ENCODE measurements at places on chromosomes 3 and 15. TPM values are rescaled to one million over a fixed set of nuclear protein-coding genes. Genes with fewer than 3 reads are reported as not detected.

MYZAP gene
- polyA plus RNA-seq, result 0.52 TPM

CHRM5 gene
- not detected for polyA plus RNA-seq

RBMS3 gene
- polyA plus RNA-seq, result not detected

STRA6 gene
- polyA plus RNA-seq, result not detected

ANKRD63 gene
- polyA plus RNA-seq, result not detected

PLXNA1 gene
- polyA plus RNA-seq, result 0.05 TPM

SMAD6 gene
- not detected for polyA plus RNA-seq

NANOGP8 gene
- not detected for polyA plus RNA-seq

- no peak for DNase-seq
- H3K4me1 ChIP-seq, result no peaks in the 10 kb centered on the region
- no peak overlapping the region for H3K4me3 ChIP-seq
- peaks cover 15% of the 10 kb centered on the region for H3K27me3 ChIP-seq
- H3K27ac ChIP-seq, result peak overlapping the region; percentile 8
- H3K36me3 ChIP-seq, result no peaks in the 10 kb centered on the region
Observed at GRCh38 chr3:36813305-36813704, 49.0 kb upstream of the DCLK3 start.

- no peak for DNase-seq
- H3K4me1 ChIP-seq, result no peaks in the 10 kb centered on the region
- H3K27ac ChIP-seq, result no peak overlapping the region
- peaks cover 1% of the 10 kb centered on the region for H3K27me3 ChIP-seq
Observed at GRCh38 chr3:159757341-159758060, 231.1 kb upstream of the IL12A start.

DNA sequence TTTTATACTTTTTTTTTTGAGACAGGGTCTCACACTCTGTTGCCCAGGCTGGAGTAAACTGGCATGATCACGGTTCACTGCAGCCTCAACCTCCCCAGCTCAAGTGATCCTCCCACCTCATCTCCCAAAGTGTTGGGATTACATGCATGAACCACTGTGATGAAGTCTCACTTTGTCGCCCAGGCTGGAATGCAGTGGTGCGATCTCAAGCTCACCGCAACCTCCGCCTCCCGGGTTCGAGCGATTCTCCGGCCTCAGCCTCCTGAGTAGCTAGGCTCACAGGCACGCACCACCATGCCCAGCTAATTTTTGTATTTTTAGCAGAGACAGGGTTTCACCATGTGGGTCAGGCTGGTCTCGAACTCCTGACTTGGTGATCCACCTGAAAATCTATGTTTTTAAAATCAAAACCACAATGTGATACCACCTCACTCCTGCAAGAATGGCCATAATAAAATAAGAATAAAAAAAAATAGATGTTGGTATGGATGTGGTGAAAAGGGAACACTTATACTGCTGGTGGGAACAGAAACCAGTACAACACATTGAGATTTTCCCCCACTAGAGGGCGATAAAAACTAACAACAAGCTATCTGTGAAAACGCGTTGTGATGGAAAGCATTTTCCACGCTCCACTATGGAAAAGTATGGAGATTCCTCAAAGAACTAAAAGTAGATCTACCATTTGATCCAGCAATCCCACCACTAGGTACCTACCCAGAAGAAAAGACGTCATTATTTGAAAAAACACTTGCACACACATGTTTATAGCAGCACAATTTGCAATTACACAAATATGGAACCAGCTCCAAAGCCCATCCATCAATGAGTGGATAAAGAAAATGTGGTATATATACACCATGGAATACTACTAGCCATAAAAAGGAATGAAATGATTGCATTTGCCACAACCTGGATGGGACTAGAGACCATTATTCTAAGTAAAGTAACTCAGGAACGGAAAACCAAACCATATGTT, 26.8 kb upstream of the OCA2 start:
- no peaks in the 10 kb centered on the region for H3K27me3 ChIP-seq
- no peak overlapping the region for H3K27ac ChIP-seq
- H3K4me1 ChIP-seq, result peaks cover 4% of the 10 kb centered on the region
- H3K36me3 ChIP-seq, result peaks cover 14% of the 10 kb centered on the region
- DNase-seq, result peak; percentile 26

GRCh38 chr3:196971094-196971698, 2.6 kb upstream of the PIGZ start:
- peaks cover 7% of the 10 kb centered on the region for H3K27me3 ChIP-seq
- H3K36me3 ChIP-seq, result no peaks in the 10 kb centered on the region
- no peak overlapping the region for H3K27ac ChIP-seq
- H3K4me3 ChIP-seq, result peak overlapping the region; percentile 84
- no peak for DNase-seq
- peaks cover 17% of the 10 kb centered on the region for H3K4me1 ChIP-seq

DNA sequence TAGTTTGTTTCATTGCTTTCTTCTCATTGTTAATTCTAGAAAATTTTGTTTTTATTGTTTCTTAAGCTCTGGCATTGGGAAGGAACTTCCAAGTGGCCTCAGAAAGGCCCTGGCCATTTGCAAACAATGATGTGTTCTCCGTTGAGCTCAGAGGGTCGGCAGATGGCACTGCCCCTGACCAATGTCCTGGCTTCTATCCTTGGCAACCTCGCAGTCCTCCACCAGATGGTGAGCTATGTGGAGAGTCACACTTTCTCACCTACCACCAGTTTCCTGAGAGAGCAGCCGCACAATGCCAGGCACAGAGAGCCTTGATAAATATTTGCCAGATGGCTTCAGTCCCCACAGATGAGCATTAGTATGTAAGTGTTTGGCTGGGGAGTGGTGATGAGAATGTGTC, 343.7 kb downstream of the EPHB1 start:
- H3K27ac ChIP-seq, result no peak overlapping the region
- no peaks in the 10 kb centered on the region for H3K36me3 ChIP-seq

GRCh38 chr15:90660195-90660998, 56.7 kb upstream of the BLM start:
- H3K4me3 ChIP-seq, result peak overlapping the region; percentile 66
- peak; percentile 56 for DNase-seq
- peaks cover 68% of the 10 kb centered on the region for H3K4me1 ChIP-seq
- no peak overlapping the region for H3K27ac ChIP-seq

- H3K27ac ChIP-seq, result no peak overlapping the region
- DNase-seq, result no peak
- no peak overlapping the region for H3K4me3 ChIP-seq
- H3K27me3 ChIP-seq, result no peaks in the 10 kb centered on the region
Observed at GRCh38 chr3:185779461-185779860, 45.4 kb downstream of the IGF2BP2 start.

- no peak overlapping the region for H3K27ac ChIP-seq
- no peaks in the 10 kb centered on the region for H3K27me3 ChIP-seq
- peaks cover 6% of the 10 kb centered on the region for H3K4me1 ChIP-seq
- H3K36me3 ChIP-seq, result no peaks in the 10 kb centered on the region
- DNase-seq, result no peak
Observed at GRCh38 chr15:57224664-57225063, 151.6 kb upstream of the CGNL1 start.

DNA sequence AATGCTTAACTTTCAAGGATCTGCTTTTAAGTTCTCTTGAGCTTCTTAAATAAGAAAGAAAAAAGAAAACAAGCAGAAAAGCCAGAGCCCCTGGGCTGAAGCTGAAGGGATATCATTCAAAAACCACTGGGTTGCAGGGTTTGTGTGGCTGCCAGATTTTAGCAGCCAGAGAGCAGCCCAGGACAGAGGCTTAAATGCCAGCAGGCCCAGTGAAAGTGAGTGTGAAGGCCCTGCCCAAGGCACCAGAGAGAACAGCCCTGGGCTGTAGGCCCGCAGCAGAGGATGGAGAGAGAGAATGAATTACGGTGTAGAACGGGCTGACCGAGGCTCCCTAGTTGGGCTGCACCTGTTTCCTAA, 106.3 kb upstream of the BOC start:
- H3K4me3 ChIP-seq, result no peak overlapping the region
- H3K36me3 ChIP-seq, result no peaks in the 10 kb centered on the region
- no peak for DNase-seq
- no peaks in the 10 kb centered on the region for H3K27me3 ChIP-seq

GRCh38 chr15:66619152-66619903, 53.5 kb upstream of the LCTL start:
- no peak overlapping the region for H3K27ac ChIP-seq
- H3K27me3 ChIP-seq, result peaks cover 10% of the 10 kb centered on the region
- no peak for DNase-seq
- H3K36me3 ChIP-seq, result no peaks in the 10 kb centered on the region

GRCh38 chr3:64445109-64445943, 220.1 kb upstream of the PRICKLE2 start:
- no peak overlapping the region for H3K27ac ChIP-seq
- DNase-seq, result no peak
- H3K27me3 ChIP-seq, result peaks cover 12% of the 10 kb centered on the region
- H3K4me1 ChIP-seq, result no peaks in the 10 kb centered on the region
- H3K36me3 ChIP-seq, result no peaks in the 10 kb centered on the region

GRCh38 chr3:125203731-125204130, 8.8 kb downstream of the SLC12A8 start:
- no peak for DNase-seq
- no peaks in the 10 kb centered on the region for H3K4me1 ChIP-seq

- peaks cover 19% of the 10 kb centered on the region for H3K4me1 ChIP-seq
- no peaks in the 10 kb centered on the region for H3K27me3 ChIP-seq
- no peak for DNase-seq
- no peaks in the 10 kb centered on the region for H3K36me3 ChIP-seq
- no peak overlapping the region for H3K27ac ChIP-seq
Observed at GRCh38 chr3:194284351-194284750, 66.8 kb downstream of the CPN2 start.

DNA sequence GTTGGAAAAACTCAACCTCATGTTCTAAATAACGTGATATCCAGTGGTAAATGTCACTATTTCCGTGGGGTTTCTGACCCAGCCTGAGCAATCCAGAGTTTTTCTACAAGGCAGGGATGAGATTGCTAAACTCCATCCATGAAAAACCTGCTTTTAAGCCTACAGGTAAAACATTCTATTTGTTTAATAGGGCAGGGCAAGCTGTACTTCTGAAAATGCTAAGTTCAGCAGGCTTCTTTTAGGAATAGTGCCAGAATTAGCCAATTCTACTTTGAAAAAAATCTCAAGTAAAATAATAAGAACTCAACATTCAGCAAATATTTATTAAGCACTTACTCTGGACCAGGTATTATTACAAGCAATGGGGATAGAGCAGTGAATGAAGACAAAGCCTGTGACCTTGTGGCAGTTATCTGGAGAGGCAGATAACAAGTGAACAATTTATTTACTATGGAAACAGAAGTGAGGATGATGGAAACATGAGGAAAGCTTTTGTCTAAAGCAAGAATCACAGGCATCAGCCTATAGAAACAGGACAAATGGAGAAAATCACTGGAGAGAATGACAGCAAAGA, 13.3 kb downstream of the RPSA start:
- no peak for DNase-seq
- H3K36me3 ChIP-seq, result peaks cover 10% of the 10 kb centered on the region
- H3K27ac ChIP-seq, result no peak overlapping the region
- H3K4me3 ChIP-seq, result no peak overlapping the region

DNA sequence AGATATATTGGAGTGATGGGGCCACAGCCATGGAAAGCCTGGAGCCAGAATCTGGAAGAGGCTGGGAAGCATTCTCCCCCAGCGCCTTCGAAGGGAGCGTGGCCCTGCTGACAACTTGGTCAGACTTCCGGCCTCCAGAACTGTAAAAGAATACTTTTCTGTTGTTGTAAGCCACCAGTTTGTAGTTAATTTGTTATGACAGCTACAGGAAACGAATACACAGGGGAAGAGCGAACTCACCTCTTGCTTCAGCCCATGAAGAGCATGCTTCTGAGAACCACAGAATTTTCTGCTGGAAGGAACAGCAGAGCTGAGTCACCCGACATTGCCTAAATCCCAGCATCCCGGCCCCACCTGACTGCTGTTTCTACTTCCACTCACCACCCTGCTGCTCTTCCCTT, 501.7 kb downstream of the SHQ1 start:
- peaks cover 64% of the 10 kb centered on the region for H3K4me1 ChIP-seq
- H3K27me3 ChIP-seq, result peaks cover 5% of the 10 kb centered on the region
- peak overlapping the region; percentile 68 for H3K27ac ChIP-seq
- DNase-seq, result peak; percentile 21
- peak overlapping the region; percentile 71 for H3K4me3 ChIP-seq

GRCh38 chr15:101437618-101438481, 51.7 kb downstream of the PCSK6 start:
- no peaks in the 10 kb centered on the region for H3K4me1 ChIP-seq
- H3K27ac ChIP-seq, result no peak overlapping the region
- peaks cover 3% of the 10 kb centered on the region for H3K27me3 ChIP-seq
- H3K4me3 ChIP-seq, result no peak overlapping the region
- no peak for DNase-seq
- no peaks in the 10 kb centered on the region for H3K36me3 ChIP-seq

- peaks cover 4% of the 10 kb centered on the region for H3K27me3 ChIP-seq
- DNase-seq, result no peak
- H3K4me1 ChIP-seq, result peaks cover 16% of the 10 kb centered on the region
- no peak overlapping the region for H3K4me3 ChIP-seq
- peaks cover 3% of the 10 kb centered on the region for H3K36me3 ChIP-seq
Observed at GRCh38 chr3:138962854-138963560, 16.0 kb downstream of the FOXL2NB start.

- H3K4me1 ChIP-seq, result no peaks in the 10 kb centered on the region
- H3K27ac ChIP-seq, result no peak overlapping the region
- no peaks in the 10 kb centered on the region for H3K36me3 ChIP-seq
- H3K4me3 ChIP-seq, result no peak overlapping the region
- no peak for DNase-seq
Observed at GRCh38 chr15:48385031-48385830, 54.0 kb downstream of the DUT start.

DNA sequence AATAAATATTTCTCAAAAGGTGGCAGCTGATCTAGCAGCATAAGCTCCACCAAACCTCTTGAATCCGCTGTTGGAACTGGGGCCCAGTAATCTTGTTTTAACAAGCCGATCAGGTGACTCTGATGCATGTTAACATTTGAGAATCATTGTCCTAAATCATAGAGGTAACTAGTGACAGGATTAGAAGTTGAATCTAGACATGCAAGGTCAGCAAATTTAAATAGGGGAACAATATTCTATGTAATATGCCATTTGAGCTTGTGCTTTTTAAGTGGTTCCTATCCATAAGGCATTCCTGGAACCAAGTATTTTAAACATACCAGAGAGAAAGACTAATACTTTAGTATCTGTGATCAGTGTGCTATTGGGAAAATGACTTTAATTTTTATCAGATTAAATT, 412.8 kb downstream of the PYDC2 start:
- H3K36me3 ChIP-seq, result no peaks in the 10 kb centered on the region
- DNase-seq, result no peak
- H3K4me3 ChIP-seq, result no peak overlapping the region
- no peak overlapping the region for H3K27ac ChIP-seq

Measured in immature natural killer cell (primary cell).